ENCODE measurements at places on chromosomes 1 and 21.

- no peak for DNase-seq
Measured at GRCh38 chr1:48581270-48581669, 109.3 kb upstream of the SPATA6 start.

- DNase-seq: no peak
Measured at GRCh38 chr1:214469290-214469689, 82.1 kb downstream of the PTPN14 start.

DNA sequence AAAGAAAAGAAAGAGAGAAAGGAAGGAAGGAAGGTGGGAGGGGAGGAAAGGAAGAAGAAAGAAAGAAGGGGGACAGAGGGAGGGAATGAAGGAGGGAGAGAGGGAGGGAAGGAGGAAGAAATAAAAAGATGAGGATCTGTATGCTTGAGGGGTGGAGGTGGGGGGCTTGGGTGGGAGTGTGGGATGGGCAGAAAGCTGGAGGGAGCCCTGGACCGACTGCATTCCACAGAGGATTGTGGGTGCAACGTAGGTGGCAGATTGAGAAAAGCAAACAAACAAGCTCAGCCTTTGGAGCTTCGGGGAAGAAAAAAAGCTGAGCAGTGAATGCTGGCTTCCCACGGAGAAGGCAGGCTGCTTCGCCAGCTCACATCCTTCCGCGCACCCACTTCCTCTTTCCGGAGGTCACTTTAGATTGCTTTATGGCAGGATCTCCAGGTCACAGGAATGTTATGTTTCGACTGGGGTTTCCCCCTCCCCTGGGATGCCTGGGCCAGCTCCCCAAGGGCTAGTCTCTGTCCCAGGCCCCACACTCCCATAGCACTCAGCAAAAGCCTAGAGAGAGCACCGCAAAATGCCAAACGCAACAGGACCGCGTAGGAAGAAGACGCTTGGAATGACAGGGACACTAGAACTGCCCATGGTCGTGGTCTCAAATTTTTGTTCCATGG is 20.7 kb upstream of the LGALS8 start:
- no peak for DNase-seq

DNA sequence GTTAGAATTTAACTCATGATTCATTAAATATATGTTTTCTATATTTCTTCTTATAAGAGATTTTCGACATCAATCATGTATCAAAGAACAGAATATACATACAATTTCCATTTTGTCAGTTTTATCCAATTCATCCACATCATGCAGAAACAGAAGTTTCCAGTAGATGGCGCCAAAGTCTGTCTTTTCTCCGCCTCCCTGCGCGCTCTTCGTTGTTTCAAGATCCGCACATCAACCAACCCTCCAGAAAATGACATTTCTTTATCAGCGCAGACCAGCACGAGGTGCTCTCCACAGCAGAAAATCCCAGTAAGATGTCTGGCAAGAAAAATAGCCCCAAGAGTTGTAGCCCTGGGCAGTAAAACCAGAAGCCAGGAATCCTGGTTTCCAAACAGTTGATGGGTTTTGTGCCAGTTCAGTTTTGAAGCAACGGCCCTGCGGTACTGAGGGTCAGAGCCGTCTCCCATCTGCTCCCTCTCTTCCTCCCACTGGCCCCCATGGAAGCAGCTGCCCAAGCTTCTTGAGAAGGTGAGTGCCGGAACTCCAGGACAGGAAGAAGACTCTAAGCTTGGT is 38.6 kb upstream of the GPR137B start:
- DNase-seq: peak; percentile 47

- no peak for DNase-seq
Measured at GRCh38 chr1:183267646-183268431, 81.8 kb downstream of the LAMC2 start.

DNA sequence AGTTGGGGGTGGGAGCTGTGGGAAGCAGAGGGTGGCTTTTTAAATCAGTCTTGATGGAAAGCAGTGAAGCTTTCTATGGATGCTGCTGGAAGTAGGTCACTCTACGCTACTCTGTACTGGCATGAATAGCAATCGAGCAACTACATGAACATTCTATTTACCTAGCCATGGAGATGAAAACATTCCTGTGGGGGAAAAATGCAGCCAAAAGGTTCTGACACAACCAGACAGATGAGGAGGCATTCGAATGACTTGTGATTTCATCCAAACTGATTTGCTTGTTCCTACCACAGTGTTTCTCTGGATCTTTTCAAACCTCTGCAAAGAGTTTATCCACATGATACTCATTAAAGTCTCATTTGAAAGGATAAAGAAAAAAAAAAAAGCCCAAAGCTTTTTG is 95.0 kb downstream of the ASTN1 start:
- no peak for DNase-seq

GRCh38 chr1:233518344-233518743 is 95.6 kb upstream of the KCNK1 start:
- DNase-seq: no peak

GRCh38 chr1:107535091-107535490 is 394.3 kb downstream of the NTNG1 start:
- no peak for DNase-seq

- DNase-seq: no peak
Measured at GRCh38 chr1:17661546-17662157, 93.5 kb upstream of the ACTL8 start.

- DNase-seq: no peak
Measured at GRCh38 chr1:109704173-109704572, 7.9 kb upstream of the GSTM5 start.

GRCh38 chr1:15124362-15125100 is 29.0 kb upstream of the TMEM51 start:
- no peak for DNase-seq

- no peak for DNase-seq
Measured at GRCh38 chr1:116918714-116919357, 9.1 kb downstream of the PTGFRN start.

DNA sequence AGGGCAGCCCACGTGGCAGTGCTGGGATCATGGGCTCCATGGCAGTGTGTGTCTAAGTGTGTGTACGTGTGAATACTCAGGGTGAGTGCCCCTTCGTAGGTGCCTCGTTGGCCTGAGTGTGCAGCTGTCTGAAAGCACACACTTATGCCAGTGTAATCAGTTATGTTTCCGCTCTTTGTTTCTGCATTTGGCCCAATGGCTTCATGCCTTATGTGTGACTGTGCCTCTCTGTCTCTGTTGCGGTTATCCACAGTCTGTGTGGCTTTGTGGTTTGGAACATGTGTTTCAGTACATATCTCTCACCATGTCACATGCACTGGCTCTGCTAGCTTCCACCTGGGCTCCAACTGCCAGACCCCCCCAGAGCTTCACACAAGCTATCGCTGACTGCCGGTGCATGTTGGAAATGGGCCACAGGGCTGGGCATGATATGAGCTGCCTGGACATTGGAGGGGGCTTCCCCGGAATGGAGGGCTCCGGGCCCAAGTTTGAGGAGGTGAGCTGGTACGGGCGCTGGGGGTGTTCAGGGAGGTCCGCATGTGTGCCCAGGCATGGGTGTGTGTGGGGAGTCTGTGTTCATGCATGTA is 70.3 kb upstream of the TINAGL1 start:
- no peak for DNase-seq

DNA sequence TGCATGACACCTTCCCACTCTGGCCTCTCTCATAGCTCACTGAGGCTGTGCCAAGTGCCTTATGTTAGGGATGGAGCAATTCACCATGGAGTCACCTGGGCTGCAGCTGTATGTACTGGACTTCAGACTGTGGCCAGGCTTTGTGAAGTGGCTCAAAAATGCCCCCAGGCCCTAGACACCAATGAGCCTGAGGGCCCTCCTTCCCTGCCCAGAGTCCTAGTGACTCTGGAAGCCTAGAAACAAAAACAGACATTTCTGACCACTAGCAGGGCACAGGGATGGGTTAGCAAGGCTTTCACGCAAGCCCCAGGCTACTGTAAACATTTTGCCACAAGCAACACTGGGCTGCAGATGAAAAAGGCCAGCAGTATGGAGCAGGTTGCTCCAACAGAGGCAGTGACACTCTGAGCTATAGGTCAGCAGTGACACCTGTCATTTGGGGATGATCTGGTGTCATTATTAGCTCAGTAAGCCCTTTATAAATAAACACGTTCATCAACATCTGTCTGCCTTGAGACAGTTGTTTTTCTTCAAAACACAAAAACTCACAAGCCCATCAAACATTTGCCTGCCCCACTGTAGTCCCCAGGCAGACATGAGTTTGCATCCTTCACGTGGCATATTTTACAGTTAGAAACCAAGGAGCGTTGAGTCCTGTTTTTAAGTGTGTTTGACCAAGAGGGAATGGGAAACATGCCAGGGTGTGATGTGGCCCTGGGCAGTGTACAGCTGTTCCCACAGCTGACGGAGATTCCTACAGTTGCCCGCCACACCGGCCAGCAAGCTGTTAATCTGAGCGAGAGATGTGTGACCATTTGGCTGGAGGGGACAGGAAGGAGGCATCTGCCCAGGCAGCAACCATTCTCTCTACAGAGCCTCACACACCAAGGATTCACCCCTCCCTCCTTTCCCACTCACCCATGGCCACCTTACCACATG is 66.8 kb downstream of the KCNN3 start:
- DNase-seq: no peak

GRCh38 chr1:1960480-1961196 is 41.6 kb upstream of the TMEM52 start:
- DNase-seq: no peak

DNA sequence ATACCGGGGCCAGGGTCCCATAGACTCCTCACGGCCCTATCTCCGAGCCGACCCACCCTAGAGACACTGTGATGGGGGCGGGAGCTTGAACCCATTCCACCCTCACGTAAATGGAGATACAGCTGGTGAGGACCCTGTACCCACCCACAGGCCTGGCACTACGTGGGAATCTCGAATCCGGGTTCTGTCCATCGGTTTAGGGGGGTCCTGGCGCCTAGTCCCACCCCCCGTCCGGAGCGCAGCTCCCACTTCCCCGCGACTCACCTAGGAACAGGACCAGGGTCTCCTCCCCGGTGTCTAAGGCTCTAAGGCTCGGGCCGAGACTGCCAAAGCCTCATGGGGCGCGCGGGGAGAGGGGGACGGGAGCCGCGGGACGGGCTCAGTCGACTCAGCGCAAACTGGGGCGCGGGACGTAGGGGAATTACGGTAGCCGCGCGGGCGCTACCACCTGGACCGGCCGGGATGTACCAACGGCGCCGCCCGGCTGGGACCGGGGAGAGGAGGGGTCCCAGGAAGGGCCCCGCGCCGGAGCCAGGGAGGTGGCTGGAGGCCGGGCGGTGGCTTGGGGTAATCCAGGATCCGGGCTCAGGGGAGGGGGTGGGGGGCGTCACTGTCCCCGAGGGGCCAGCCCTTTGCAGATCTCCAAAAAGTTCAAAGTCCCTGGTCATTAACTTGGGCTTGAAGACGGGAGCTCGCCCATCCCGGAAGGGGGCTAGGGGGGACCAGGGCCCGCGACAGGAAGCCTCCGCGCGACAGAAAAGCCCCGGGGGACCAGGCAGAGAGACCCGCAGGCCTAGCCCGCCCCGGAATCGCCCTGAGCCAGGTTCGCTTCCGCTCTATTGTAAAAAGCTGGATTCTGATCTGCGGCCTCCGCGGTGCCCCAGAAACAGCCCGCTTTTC is 1.0 kb downstream of the PLEKHG5 start:
- DNase-seq: no peak

DNA sequence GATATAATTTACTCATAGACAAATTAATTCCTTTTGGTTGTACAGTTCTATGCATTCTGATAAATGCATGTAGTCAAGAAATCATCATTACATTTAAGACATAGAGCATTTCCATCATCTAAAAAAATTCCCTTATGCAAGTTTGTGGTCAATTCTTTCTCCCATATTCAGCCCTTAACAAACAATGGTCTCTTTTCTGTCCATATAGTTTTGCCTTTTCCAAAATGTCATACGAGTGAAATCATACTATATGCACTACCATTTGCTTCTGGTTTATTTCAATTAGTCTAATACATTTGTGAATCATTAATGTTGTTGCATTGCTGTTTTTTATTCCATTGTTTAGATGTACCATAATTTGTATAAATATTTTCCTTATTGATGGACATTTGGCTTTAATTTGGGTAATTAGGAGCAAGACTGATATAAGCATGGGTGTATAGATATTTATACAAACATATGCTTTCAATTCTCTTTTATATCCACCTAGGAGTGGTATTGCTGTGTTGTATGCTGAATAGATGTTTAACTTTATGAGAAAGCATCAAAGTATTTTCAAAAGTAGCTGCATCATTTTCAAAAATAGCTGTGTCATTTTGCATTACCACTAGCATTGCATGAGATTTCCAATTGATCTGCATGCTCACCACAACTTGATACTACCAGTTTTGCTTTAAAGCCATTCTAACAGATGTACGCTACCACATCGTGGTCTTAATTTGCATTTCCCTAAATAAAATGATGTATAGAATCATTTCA is 397.0 kb upstream of the ADAMTS5 start:
- no peak for DNase-seq

GRCh38 chr1:87399701-87400100 is 71.0 kb downstream of the LMO4 start:
- no peak for DNase-seq

- DNase-seq: no peak
Measured at GRCh38 chr1:75171876-75172275, 37.7 kb downstream of the LHX8 start.

GRCh38 chr1:199700551-199700950 is 327.0 kb upstream of the NR5A2 start:
- no peak for DNase-seq

DNA sequence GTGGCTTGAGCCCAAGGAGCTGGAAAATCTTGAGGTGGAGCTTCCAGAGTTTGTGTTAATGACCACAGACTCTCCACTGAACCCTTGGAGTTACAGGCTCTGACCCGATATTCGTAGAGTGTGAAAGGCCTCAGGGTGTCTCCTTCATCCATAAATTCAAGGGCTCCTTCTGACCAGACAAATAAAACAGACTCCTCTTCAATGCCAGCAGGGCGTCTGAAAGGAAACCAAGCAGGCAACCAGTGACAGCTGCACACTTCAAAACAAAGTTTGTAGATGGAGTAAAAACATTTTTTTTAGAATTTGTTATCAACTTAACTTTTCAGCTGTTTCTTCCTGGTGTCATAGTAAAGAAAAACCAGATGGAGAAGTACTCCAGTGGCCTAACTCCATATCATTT is 161.1 kb downstream of the KCTD3 start:
- no peak for DNase-seq

DNA sequence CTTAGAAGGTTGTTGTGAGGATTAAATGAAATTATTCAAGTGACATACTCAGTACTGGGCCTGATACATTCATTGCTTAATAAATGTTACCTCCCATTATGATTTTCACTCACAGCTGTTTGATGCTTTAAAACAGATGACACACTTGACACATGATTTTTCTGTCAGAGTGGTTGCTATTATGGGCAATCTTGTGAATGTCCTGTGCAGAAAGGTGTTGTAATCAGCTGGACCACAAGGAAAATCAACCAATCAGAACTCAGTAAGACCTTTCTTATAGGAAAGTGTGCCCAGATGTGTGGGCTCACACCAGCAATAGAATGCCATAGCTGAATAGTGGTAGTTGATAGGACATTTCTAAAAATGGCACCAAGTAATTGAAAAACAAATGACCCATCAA is 23.5 kb downstream of the GJA5 start:
- no peak for DNase-seq

- no peak for DNase-seq
Measured at GRCh38 chr1:39105061-39105840, 79.1 kb downstream of the NDUFS5 start.

- no peak for DNase-seq
Measured at GRCh38 chr1:160597051-160597450, 17.8 kb upstream of the CD84 start.

- no peak for DNase-seq
Measured at GRCh38 chr1:244210884-244211558, 159.9 kb downstream of the ZBTB18 start.

GRCh38 chr1:78255846-78256245 is 210.1 kb downstream of the GIPC2 start:
- no peak for DNase-seq

All from NCI-H2081 treated with DMSO at 0.1 percent for 48 hours (cell line).